Stimulated activated CD8-positive, alpha-beta memory T cell treated with anti-CD3 and anti-CD28 coated beads, Interleukin-4, amount 100 ng/mL, for 24 hours (primary cell): ENCODE measurements at places on chromosomes 2 and 18.
A peak's percentile ranks its signal among the peaks of the same experiment; 100 is the strongest.

GRCh38 chr2:171692331-171692730 lies 5.1 kb downstream of the DYNC1I2 start:
- no peak for DNase-seq

GRCh38 chr2:188976545-188977268 lies 2.5 kb downstream of the COL3A1 start:
- DNase-seq = no peak

- no peak for DNase-seq
These were observed 25.9 kb downstream of the WDR33 start for GRCh38 chr2:127784965-127785518.

GRCh38 chr18:44758861-44759631 lies 78.4 kb downstream of the SETBP1 start:
- DNase-seq = peak; percentile 37

- no peak for DNase-seq
These were observed 3.6 kb upstream of the ECEL1 start for GRCh38 chr2:232491139-232491780.

DNA sequence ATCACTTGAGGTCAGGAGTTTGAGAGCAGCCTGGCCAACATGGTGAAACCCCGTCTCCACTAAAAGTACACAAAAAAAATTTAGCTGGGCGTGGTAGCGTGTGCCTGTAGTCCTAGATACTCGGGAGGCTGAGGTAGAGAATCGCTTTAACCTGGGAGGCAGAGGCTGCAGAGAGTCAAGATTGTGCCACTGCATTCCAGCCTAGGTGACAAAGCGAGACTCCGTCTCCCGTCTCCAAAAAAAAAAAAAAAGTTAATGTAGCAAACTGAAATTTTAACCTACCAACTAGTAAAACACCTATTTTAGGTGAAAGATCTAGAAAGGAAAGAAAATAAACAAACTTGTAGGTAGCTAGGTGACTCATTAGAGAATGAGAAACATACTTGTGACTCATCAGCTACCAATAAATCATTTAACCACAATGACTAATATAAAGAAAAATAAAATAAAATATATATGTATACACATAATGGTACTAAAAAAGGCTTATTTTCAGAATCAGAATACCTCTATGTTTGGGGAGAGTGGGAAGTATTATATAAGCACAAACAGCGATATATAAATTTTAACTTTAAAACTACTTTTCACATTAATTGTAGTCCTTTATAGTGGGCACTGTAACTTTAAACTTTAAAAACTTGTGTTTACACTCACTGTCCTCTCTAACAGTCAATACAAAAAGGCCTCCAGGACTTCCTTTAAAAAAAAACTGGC lies 36.6 kb downstream of the DARS1 start:
- DNase-seq = no peak
